Mucosa of descending colon (tissue), 3 donors: ENCODE measurements at places on chromosomes 13 and 19.
A peak's percentile ranks its signal among the peaks of the same experiment; 100 is the strongest.

- no peak for DNase-seq
Measured at GRCh38 chr19:33879818-33880575, 83.3 kb downstream of the KCTD15 start.

GRCh38 chr19:54316746-54317107 is 3.8 kb upstream of the LILRA5 start:
- DNase-seq, result no peak

DNA sequence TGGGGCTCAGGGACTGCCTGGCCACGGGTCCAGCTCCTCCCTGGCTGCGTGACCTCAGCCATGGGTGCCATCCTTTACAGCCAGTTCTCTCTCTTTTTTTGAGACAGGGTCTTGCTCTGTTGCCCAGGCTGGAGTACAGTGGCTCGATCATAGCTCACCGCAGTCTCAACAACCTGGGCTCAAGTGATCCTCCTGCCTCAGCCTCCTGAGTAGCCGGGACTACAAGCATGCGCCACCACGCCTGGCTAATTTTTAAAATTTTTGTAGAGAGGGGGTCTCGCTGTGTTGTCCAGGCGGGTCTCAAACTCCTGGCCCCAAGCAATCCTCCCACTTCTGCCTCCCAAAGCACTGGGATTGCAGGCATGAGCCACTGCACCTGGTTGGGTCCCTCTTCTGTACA is 75.4 kb downstream of the PTPRS start:
- no peak for DNase-seq

DNA sequence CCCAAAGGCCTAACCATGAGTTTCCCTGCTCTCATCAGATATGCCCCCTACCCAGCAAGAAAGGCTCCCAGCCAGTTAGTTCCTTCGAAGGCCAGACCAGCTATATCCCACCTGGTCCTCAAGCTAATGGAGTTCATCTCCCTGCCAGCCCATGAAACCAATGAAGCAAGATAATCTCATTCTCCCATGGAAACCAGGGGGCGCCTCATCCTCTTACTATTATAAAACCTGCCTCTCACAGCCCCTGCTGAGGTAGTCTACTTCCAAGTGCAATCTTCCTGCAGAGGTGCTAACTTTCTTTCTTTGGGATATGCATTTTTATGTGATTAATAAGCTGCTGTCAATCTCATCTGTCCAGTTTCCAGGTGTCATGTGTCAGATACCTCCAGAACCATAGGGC is 34.0 kb upstream of the ZNF573 start:
- DNase-seq, result no peak

- no peak for DNase-seq
Measured at GRCh38 chr13:66581675-66582074, 648.5 kb downstream of the PCDH9 start.

GRCh38 chr19:30449673-30450072 is 77.5 kb downstream of the ZNF536 start:
- no peak for DNase-seq

- no peak for DNase-seq
Measured at GRCh38 chr19:32224371-32225244, 120.8 kb upstream of the ZNF507 start.

GRCh38 chr19:17214508-17215126 is 540 bp upstream of the USE1 start:
- peak; percentile 26 for DNase-seq

DNA sequence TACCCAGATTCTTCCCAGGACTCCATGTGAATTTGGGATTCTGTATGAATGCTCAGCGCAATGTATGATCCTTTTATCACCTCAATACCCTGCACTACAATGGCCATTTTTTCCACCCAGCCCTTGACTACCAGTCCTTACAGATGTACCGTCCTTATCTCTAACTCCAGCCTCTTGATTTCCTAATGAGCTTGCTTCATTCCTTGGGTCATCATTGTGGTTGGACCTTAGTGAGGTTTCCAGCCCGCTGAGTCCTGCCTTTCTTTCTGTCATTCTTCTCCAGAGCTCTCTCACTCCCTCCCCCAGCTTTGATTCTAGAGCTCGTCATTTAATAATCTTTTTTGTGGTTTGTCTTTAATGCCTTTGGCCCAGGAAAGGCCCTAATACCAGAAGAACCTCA is 438.5 kb downstream of the ZNF536 start:
- no peak for DNase-seq

- DNase-seq, result no peak
Measured at GRCh38 chr13:25847635-25848626, 203.9 kb downstream of the SHISA2 start.

DNA sequence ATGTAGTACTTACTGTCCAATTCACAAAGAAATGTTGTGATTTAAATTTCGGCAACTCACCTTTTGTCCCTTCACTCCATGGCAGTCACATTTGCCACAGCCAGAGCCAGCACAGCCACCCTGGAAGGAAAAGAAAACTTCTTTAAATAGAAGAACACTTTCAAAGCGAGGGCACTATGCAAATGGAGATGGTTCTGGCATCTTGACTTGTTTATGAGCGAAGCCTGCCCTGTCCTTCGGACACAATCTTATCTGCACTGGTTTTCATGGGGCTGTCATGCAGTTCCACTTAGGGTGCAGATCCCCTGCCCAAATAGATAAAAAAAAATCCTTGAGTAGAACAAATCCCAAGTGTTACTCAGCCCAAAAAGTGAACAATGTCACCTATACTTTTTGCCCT is 64.3 kb downstream of the COL4A1 start:
- no peak for DNase-seq

DNA sequence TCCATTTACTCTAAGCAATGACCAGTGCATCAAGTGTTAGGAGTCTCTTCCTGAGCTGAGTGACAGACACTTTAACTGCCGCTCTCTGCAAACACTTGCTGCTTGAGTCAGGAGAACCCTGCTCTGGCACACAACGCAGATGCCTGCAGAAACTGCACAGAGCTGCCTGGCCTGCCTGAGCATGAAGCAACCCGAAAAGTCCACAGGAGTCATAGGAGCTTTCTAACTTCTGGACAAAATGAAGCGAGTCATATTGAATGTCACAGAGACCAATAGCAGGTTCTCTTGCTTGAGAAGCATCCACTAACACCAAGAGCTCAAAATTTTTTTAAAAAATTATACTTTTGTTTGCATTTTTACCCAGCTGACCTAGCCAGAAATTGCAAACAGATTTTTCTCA is 232.4 kb downstream of the LHFPL6 start:
- DNase-seq, result no peak

GRCh38 chr13:23828086-23828485 is 61.1 kb downstream of the MIPEP start:
- DNase-seq, result no peak

GRCh38 chr13:29884671-29885430 is 34.4 kb upstream of the UBL3 start:
- no peak for DNase-seq
